ENCODE measurements at places on chromosomes 3 and 15. TPM values are rescaled to one million over a fixed set of nuclear protein-coding genes. Genes with fewer than 3 reads are reported as not detected.

The PLA2G4D gene
- polyA plus RNA-seq, result not detected

The NDN gene
- polyA plus RNA-seq, result 0.21 TPM

The PEX11A gene
- polyA plus RNA-seq, result 1.2 TPM

The RAB6B gene
- polyA plus RNA-seq, result 0.26 TPM

GRCh38 chr15:33636958-33637357, 326.2 kb downstream of the RYR3 start:
- no peak overlapping the region for H3K27ac ChIP-seq
- no peak overlapping the region for H3K4me3 ChIP-seq
- no peaks in the 10 kb centered on the region for H3K4me1 ChIP-seq
- H3K27me3 ChIP-seq, result no peaks in the 10 kb centered on the region
- DNase-seq, result no peak
- H3K36me3 ChIP-seq, result no peaks in the 10 kb centered on the region

GRCh38 chr3:85254738-85255137, 295.9 kb downstream of the CADM2 start:
- H3K4me3 ChIP-seq, result no peak overlapping the region
- no peak overlapping the region for H3K27ac ChIP-seq
- DNase-seq, result no peak
- no peaks in the 10 kb centered on the region for H3K4me1 ChIP-seq
- H3K27me3 ChIP-seq, result no peaks in the 10 kb centered on the region

DNA sequence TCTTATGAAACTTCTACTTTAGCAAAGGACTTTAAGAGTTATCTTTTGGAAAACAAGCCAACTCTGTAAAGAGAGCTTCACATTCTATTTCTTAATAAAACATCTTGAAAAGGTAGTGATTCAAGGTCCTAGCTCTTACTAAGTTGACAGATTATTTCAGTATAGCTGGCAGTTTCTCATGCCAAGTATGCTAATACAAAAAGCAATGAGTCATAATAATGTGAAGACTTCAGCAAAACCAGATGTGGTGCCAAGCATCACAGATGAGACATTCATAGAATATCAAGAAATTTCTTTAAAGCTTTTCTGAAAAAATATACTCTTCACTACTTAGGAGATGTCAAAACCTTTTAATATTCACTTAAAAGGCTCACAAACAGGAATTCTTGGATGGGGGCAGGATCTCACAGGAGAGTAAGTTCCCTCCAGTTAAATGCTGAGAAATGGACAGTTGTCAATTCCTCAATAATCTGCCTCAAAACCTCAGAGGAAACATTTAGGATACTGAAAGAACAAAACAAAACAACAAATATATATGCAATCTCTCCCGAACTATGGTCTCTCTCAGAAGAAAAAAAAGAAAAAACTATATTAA, 45.6 kb downstream of the DCBLD2 start:
- H3K4me3 ChIP-seq, result no peak overlapping the region
- no peak overlapping the region for H3K27ac ChIP-seq
- H3K27me3 ChIP-seq, result no peaks in the 10 kb centered on the region
- no peak for DNase-seq

DNA sequence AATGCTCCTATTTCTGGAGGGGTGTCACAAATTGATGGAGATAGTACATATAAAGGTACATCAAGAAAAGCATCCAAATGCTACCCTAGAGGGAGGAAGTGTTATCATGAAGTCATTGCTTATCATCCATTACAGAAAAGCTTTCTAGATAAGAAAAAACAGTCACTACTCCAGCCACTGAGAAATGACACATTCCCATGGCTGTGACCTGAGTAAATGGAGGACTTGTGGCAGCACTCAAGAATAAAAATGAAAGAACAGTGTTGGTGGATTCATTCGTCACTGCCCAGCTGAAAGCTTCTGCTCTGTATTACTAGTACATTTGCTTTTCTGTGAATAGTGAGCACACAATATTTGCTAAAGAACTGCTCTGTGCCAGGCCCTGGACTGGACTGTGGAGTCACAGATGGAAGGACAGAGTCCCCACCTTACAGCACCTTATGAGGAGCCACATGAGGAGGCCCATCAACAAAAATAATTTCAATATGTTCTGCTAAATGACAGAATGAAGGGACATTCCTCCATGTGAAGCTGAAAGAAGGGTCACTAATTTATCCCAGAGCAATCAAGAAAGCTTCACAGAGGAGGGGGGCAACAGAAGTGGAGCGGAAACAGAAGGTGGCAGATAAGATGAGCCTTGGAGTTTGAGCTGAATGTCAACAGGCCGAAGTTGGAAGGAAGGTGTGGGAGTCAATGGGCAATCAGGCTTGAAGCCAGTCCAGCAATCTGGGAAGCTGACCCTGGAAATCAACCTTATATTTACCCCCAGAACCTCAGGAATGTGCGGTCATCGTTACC, 343.5 kb upstream of the TRIM42 start:
- no peaks in the 10 kb centered on the region for H3K36me3 ChIP-seq
- H3K27me3 ChIP-seq, result no peaks in the 10 kb centered on the region
- no peak for DNase-seq

- no peak overlapping the region for H3K27ac ChIP-seq
- H3K4me1 ChIP-seq, result no peaks in the 10 kb centered on the region
- H3K4me3 ChIP-seq, result no peak overlapping the region
- no peak for DNase-seq
- H3K36me3 ChIP-seq, result no peaks in the 10 kb centered on the region
These were observed 11.3 kb upstream of the TUBGCP5 start for GRCh38 chr15:23050708-23051107.

DNA sequence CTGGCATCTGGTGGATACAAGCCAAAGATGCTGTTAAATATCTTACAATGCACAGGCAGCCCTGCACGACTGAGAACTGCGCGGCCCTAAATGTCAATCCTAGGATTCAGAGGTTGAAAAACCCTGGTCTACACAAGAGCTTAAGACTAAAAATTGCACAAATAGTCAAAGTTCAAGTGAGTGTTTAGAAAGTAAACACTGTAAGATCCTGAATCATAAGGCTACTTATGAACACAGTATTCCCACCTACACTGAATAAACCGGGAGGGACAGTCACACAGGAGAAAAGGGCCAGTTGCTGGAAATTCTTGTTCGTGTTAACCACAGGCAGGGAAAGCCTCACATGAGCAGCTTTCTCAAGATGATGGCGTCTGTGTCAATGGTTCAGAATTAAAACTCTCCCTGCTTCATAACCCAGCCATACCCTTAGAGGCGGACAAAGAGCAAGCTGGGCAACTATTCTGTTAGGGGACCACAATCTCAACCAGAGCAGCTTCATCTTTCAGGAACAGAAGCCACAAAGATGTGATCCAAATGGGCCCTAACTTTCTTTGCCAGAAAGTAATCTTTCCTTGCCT, 37.7 kb downstream of the LRIG1 start:
- no peaks in the 10 kb centered on the region for H3K36me3 ChIP-seq
- no peak overlapping the region for H3K4me3 ChIP-seq
- no peaks in the 10 kb centered on the region for H3K4me1 ChIP-seq
- H3K27ac ChIP-seq, result no peak overlapping the region

DNA sequence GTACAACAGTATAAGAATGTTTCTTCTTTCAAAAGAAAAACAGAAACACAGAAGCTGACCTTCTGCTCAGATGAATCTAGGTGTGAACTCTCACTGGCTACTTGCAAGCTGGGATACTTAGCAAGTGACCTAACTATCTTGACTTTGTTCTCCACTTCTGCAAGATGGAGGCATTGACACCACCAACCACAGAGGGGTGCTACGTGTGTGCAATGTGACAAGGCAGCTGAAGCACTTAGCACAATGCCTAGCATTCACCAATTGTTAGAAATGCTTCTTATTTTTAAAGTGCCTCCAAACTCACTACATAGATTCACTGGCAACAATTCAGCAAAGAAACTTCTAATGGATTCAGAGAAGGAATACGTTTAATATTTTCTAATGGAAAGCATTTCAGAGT, 331.4 kb upstream of the WNT5A start:
- no peaks in the 10 kb centered on the region for H3K27me3 ChIP-seq
- no peak overlapping the region for H3K4me3 ChIP-seq
- no peaks in the 10 kb centered on the region for H3K36me3 ChIP-seq
- no peak overlapping the region for H3K27ac ChIP-seq
- DNase-seq, result no peak

DNA sequence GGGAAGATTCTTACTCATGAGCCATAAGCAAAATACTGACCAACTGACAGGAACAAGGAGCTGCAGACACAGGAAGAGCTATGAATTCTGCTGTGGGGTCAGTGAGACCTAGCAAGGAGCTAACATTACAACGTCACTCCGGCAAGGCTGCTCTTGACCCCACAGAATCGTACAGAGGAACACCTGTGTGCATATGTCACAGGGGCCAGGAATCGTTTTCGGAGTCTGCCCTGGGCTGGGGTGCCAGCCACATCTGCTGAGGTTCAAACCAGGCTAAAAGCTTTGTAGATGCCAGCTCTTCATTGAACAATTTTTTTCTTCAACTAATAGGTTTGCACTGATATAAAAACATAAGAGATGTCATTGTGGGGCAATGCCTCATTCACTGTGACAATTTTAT, 82.6 kb downstream of the LRRK1 start:
- H3K4me3 ChIP-seq, result no peak overlapping the region
- no peak overlapping the region for H3K27ac ChIP-seq

DNA sequence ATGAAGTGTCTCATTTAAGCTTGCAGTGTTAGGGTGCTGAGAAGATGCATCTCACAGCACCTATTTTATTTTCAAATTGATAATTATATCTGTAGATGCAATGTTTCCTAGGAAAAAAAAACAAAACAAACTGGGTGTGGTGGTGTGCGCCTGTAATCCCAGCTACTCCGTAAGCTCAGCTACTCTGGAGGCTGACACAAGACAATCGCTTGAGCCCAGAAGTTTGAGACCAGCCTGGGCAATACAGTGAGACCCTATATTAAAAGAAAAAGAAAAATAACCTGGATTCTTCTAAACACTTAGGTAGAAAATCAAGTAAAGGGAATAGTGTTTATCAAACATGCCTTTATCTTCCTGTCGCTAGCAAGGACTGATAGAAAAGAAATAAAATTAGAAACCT, 1.9 kb downstream of the MINDY2 start:
- H3K36me3 ChIP-seq, result peaks cover 6% of the 10 kb centered on the region
- peak overlapping the region; percentile 83 for H3K4me3 ChIP-seq
- no peak overlapping the region for H3K27ac ChIP-seq

DNA sequence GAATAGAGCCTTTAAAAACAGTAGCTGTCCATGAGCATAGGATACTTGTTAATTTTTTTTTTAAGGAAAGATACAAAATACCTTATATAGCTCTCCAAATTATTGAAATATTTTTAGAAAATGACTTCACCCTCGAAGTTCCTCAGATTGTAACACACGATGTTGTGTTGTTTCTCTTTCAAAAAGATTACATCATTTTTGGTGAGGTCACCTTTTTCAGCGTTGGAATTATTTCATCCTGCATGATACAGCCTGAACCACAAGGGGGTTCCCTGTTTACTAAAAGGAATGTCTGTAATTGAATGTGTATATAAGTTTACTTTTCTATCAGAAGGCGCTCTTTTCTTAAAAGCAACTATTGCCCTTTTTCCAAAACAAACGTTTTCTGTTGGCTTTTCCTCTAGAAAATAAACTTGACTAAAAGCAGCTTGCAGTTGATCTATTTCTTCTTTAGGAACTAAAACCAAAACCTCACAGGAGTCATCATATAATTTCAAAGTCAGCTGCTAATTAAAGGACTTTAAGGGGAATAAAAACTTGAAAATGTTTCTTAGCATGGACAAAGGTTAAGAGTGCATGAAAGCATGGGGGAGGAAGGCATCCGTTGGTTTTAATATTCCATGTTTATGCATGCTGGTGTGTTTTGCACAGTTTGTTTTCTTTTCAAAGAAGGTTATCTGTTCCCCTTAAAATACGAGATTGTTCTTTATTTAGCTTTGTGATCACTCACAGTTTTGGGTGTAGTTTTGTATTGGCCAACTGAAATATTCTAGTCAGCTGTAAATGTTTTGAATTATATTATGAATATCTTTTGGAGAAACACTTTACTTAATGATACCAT, 29.4 kb downstream of the LYSMD4 start:
- no peaks in the 10 kb centered on the region for H3K27me3 ChIP-seq
- no peak for DNase-seq
- no peak overlapping the region for H3K4me3 ChIP-seq
- peaks cover 42% of the 10 kb centered on the region for H3K4me1 ChIP-seq

GRCh38 chr3:19920401-19921080, 13.5 kb downstream of the EFHB start:
- H3K36me3 ChIP-seq, result no peaks in the 10 kb centered on the region
- no peak overlapping the region for H3K4me3 ChIP-seq
- H3K27me3 ChIP-seq, result no peaks in the 10 kb centered on the region

DNA sequence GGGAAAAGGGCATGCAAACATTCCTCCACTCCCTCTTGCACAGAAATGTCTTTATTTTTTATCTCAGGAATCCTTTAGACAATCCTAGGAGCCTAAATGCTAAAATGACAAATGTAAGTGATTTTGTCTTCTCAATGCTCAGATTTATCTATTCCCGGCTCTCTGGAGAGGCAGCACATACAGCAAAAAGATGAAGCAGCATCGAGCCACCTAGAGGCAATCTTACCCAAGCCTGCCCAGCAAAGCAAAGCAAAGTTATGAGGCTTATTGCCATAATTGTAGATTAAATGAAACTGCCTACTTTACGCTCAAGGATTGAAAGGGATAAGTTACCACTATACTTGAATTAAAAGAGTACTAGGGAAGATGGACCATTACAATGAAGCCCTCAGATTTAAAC, 750.4 kb upstream of the NR2F2 start:
- H3K4me3 ChIP-seq, result no peak overlapping the region
- DNase-seq, result no peak

DNA sequence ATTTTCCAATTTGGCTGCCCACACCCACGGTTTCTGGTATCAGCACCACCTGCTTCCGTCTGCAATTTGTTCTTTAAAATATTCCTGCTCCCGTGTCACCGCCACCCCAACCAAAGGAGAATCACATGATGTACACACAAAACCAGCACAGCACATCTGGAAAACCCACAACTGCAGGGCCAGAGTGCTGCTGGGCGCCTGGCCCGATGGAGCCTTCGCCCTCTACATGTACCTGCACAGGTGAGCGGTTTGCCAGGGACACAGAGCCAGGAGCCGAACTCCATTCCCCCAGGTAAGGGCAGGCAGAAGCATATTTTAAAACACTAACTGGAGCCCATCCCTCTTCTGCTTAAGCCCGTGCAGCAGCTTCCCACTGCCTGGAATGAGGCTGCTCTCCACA, 75.6 kb downstream of the ADAMTS17 start:
- no peaks in the 10 kb centered on the region for H3K27me3 ChIP-seq
- no peaks in the 10 kb centered on the region for H3K4me1 ChIP-seq
- no peak for DNase-seq
- no peak overlapping the region for H3K27ac ChIP-seq
- no peaks in the 10 kb centered on the region for H3K36me3 ChIP-seq
- no peak overlapping the region for H3K4me3 ChIP-seq

GRCh38 chr3:143848704-143849103, 436 bp upstream of the SLC9A9 start:
- H3K27ac ChIP-seq, result no peak overlapping the region
- no peaks in the 10 kb centered on the region for H3K36me3 ChIP-seq
- no peaks in the 10 kb centered on the region for H3K27me3 ChIP-seq

- no peaks in the 10 kb centered on the region for H3K27me3 ChIP-seq
- DNase-seq, result no peak
- no peaks in the 10 kb centered on the region for H3K4me1 ChIP-seq
- no peak overlapping the region for H3K27ac ChIP-seq
- H3K36me3 ChIP-seq, result no peaks in the 10 kb centered on the region
- no peak overlapping the region for H3K4me3 ChIP-seq
These were observed 262.6 kb downstream of the MAGI1 start for GRCh38 chr3:65776081-65776480.

All from naive thymus-derived CD4-positive, alpha-beta T cell (primary cell).